D721Med (cell line): ENCODE measurements at places on chromosomes 16 and 17.

DNA sequence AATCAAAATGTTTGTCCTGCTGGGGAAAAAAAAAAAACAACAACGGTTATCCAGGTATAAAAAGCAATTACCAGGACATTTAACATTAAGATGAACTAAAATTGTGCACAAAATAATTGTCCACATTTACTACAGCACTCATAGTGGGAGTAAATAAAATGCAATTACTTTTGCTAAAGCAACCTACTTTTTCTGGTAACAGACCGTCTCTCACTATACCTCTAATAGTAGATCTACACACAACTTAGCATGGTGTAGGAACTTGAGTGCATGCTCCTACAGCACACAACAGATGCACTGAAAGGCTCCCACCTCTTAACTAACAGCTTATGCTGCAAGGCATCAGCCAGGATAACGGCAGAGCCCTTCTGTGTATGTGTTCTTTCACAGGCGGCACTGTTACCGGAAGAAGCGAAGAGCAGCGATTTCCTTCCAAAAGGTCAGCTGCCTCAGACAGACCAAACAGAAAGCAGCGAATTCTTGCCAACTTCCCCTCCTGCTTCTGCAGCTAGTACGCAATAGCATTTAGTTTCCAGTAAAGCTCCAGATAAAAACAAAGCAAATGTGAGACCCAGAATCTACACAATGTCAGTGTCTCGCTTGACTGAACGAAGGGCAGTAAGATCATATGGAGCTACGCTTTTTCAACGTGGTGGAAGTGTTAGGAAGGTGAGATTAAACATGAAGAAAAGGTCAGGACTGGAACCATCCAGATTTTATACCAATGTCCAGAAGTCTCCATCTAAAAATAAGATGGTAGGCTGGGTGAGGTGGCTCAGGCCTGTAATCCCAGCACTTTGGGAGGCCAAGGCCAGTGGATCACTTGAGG, 27.6 kb downstream of the STAT5B start:
- DNase-seq: peak; percentile 33

DNA sequence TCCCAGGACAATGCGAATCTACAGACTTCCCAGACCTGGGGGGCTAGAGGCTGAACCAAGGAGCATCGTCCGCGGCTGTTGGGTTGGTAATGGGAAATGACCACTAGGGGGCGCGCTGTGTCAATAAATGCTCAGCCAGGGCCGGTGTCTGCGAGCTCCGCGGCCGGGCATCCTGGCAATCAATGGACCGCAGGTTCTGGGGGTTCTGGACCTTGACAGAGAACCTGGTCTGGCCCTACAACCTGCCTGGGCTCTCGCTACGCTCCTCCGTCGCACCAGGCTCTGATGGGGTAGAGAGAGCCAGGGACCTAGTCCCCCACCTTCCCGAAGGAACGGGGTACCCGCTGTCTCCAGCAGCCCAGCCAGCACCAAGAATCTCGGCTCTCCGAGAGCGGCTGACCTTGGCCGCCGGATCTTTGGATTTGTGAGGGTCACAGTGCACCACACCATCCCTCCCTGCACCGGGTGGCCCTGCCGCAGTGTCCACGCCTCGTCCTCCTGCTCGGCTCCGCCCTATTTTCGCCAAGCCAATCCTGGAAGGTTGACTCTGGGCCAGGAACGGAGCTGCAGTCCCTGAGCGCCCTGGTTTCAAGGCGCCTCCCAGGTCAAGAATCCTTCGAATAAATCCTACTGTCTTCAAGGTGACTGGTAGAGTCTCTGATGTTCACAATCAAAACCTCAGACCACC, 20.4 kb upstream of the BEAN1 start:
- peak; percentile 51 for DNase-seq

DNA sequence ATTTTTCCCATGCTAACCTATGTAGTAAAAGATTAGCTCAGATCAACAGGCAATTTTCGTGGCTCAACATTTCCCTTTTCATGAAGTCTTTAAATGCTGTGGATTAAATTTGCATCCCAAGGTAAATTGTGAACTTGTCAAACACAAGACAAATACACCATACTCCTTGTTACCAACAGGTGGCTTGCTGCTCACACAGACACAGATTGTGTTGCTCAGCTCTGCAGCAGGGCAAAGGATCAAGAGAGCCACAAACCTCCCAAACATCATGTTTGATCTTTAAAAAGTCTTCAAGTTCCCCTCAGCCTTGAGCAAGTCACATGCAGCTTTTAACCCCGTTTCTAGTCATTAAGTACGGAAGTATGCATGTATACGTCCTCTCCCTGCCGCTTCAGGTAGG, 119.6 kb upstream of the CNTNAP4 start:
- no peak for DNase-seq

DNA sequence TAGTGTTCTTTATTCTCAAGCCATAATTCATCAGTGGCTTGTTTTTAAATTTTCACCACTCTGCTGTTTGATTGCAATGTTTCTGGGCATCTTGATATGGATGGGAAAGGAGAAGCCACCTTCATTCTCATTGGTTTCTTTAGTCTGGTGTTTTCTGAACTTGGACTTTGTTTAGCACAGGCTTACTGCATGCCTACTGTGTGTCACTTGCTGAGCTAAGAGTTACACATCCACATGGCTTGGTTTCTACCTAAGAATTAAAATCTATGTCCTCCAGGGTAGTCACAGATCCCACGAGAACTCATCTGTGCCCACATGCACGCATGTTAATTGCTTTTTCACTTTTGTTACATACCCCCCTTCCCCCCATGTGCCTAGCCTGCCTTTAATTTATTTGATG, 4.6 kb downstream of the CMIP start:
- no peak for DNase-seq

- DNase-seq: no peak
Observed at GRCh38 chr17:32933881-32934280, 5.9 kb downstream of the TMEM98 start.
